IPS DF 19.7 (cell line): ENCODE measurements at places on chromosomes 6 and 20.

- DNase-seq: no peak
Measured at GRCh38 chr20:507006-507758, 36.4 kb downstream of the CSNK2A1 start.

- no peak for DNase-seq
Measured at GRCh38 chr6:170490259-170490658, 62.8 kb downstream of the PSMB1 start.

DNA sequence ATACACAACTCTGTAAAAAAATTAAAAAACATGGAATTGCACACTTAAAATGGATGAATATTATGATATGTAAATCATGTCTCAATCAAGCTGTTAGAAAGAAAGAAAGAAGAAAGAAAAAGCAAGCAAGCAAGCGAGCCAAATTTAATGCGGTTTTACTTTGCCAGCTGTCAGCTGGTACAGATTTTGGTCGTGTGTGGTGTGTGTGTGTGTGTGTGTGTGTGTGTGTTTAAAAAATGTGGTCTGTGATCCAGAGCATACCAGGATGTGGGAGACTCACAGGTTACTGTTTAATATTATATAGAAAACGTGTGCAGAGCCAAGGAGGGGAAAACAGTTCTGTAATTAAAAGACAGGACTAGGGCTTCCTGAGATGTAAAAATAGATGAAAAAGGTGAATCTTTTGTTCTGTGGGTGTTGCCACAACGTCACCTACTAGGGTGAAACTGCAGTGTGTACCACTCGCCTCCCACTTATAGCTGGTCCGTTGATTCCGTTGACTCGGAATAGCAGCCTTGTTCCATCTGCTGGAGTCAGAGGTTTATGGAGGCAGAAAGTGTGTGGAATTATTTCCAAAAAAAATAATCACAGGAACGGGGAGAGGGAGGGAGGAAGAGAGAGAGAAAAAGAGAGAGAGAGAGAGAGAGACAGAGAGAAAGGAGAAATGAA lies 197.7 kb downstream of the BCAS1 start:
- DNase-seq: no peak

GRCh38 chr20:33160681-33161080 lies 7.3 kb upstream of the BPIFA2 start:
- DNase-seq: no peak

- DNase-seq: no peak
Measured at GRCh38 chr6:122020588-122021264, 378.7 kb upstream of the HSF2 start.

- no peak for DNase-seq
Measured at GRCh38 chr6:163651426-163651825, 236.9 kb downstream of the QKI start.

GRCh38 chr6:69622230-69622629 lies 174.6 kb downstream of the LMBRD1 start:
- DNase-seq: no peak

GRCh38 chr6:41687501-41688175 lies 47.8 kb downstream of the TFEB start:
- peak; percentile 76 for DNase-seq

GRCh38 chr6:16776394-16777017 lies 15.2 kb upstream of the ATXN1 start:
- DNase-seq: no peak

- DNase-seq: no peak
Measured at GRCh38 chr6:410555-411395, 19.2 kb downstream of the IRF4 start.

DNA sequence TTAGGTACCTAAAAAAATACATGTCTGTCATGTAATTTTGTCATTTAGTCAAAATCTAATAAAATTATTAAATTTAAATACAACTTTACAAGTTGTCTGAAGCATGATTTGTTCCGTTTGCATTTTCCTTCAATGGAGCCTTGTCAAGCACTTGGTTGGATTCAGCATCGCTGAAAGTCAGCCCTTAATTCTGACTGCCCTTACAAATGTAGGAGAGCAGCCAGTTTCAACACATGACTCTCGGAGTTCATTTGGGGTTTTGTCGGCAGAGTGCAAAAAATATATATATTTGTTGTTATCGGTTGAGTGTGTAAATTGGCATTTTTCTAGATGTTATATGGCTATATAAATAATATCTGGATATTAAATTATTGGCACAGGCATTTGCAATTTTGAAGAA lies 180.6 kb downstream of the RPS12 start:
- DNase-seq: no peak

DNA sequence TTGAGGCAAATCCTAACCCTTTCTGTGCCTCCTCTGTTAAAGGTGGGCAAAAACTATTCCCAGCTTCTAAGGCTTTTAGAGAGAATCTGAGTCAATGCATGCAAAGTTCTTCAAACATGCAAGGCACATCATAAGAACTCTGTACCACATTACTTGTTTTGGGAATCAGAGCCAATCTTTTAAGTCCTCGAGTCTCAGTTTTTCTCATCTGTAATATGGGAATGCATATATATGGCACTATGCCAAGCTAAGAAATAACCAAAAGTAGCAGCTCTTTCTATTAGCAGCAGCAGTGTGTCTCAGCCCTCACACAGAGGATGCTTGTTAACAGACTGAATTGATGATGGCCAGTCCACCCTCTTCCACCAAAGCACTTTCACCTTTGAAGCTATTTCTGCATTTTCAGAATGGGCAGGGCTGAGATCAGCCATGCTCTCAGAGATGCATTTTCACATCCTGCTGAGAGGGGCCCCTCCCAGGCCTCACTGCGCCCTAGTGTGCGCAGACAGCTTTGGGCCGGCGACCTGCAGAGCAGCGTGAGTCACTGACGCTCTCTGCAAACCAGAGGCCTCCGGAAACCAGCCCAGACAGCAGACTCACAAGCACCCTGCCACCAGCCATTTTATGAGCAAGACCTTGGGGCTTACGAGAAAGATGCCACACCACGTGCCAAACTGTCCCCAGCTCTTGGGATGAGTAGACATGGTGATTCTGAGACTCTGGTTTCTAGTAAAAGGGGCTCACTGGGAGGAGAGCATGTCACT lies 138.0 kb downstream of the NFATC2 start:
- DNase-seq: no peak

DNA sequence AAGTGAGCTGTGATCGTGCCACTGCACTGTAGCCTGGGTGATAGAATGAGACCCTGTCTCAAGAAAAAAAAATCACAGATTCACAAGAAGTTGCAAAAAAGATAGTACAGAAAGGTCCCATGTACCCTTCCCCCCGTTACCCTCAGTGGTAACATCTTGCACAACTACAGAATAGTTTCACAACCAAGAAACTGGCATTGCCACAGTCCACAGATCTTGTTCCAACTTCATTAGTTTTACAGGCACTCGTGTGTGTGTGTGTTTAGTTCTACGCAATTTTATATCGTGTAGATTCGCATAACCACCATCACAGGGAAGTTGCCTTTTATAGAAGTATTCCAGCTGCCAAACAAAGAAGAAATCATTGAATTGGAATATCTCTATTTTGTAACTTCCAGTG lies 19.1 kb downstream of the SPATA2 start:
- DNase-seq: no peak

DNA sequence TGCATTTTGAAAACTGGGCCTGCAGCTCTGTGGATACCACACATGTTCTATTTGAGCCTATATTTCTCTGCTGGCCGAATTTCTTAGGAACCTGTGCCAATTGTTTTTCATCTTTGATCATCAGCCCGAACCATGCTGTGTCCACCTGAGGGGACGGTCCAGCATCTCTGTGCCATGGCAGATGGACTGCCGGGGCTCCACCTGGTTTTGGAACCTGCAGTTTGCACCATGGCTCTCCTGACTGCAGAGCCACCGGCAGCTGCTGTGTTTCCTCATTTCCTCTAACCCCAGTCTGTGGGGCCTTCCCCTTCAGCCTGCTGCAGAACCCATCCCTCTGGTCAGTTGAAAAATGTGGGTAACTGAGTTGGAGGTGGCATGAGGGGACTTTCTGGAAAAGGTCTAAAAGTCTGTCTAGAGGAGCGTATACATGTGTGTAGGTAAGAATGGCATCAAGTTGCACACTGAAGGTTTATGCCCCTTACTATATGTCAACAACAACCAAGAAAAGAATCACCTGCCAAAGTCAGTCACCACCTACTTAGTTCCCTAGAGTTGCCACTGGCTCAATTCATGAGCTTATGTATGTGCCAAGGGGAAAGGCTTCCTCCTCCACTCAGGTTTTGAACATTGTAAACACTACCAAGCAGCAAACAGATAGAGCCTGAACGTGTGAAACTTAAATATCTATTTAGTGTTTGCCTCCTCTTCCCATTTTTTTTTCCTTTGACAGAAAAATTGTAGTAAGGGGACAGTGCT lies 548.2 kb downstream of the PRKN start:
- DNase-seq: no peak

- DNase-seq: no peak
Measured at GRCh38 chr20:46122071-46122470, 4.0 kb downstream of the CD40 start.

DNA sequence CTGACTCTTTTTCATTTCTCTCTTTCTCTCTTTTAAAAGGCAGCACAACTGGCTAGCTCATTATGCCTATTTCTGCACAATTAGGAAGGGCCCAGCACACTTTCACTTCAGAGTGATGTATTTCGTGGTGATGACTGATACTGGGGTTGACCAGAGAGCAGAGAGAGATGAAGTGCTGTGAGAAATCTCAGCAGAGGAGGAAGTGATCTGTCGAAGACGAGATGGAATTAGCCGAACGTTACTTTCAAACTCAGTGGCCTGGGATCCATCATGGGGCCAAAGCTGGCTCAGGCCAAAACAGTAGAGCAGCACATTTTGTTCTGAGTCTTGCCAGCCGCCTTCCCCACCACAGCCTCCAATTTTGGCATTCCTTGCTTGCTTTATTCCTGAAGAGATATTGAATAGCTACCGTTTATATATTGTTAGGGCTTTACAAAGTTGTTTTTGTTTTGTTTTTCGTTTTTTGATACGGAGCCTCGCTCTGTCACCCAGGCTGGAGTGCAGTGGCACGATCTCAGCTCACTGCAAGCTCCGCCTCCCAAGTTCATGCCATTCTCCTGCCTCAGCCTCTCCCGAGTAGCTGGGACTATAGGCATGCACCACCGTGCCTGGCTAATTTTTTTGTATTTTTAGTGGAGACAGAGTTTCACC lies 213.2 kb upstream of the ECI2 start:
- DNase-seq: no peak

GRCh38 chr6:64505312-64505711 lies 869.7 kb downstream of the PHF3 start:
- DNase-seq: no peak

GRCh38 chr6:2126351-2126750 lies 119.1 kb downstream of the GMDS start:
- DNase-seq: no peak

DNA sequence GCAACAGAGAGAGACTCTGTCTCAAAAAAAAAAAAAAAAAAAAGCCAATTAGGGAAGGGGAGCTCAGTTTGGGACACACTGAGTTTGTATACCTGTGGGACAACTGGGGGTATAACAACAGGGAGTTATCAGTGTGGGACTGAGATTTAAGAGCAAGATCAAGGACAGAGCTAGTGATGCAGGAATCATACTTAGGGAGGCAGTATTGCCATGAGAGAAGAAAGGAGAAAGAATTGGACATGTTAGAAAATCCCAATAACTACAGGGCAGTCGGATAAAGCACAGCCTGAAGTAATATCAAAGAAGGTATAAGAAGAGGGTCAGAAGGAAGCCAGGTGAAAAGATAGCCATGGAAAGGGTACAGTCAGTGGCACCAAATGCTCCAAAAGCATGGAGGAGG lies 121.2 kb downstream of the PTPRT start:
- no peak for DNase-seq

GRCh38 chr6:28336284-28337120 lies 554 bp upstream of the ZSCAN31 start:
- no peak for DNase-seq

GRCh38 chr20:8094415-8094818 lies 37.6 kb upstream of the PLCB1 start:
- no peak for DNase-seq

DNA sequence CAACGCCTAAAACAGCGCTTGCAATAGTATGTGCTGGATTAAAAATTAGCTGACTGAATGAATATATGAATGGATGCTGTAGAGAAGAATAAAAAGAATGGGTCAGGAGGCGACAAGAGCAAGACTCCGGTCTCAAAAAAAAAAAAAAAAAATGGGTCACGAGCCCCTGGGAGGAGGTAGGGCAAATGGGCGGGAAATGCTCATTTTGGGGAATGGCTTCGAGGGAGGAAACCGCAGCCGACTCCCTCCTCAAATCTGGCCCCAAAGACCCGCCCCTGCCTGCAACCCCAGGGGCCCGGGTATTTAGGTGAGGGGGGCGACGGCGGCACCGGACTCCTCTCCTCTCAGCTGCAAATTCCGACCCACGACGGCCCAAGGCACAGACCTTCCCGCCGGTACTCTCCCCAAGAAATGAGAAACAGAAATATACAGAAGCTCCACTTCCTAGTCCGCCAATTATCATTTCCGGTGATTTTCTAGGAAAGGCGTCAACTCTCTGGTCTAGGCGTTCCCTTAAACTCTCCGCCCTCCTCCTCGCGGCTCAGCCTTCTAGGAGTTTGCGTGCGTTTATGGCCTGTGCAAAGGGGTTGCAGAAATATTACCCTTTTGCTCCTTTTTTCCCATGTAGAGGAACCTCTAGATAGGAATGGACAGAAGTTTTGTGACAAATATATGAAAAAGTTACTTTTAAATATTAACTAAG lies at the start of gene ZNF311:
Gene ZNF311, minus strand, starts transcription at position 133 of the 703 bp plus-strand sequence. CDS start 1,361 bp downstream, outside the sequence.
- DNase-seq: no peak

DNA sequence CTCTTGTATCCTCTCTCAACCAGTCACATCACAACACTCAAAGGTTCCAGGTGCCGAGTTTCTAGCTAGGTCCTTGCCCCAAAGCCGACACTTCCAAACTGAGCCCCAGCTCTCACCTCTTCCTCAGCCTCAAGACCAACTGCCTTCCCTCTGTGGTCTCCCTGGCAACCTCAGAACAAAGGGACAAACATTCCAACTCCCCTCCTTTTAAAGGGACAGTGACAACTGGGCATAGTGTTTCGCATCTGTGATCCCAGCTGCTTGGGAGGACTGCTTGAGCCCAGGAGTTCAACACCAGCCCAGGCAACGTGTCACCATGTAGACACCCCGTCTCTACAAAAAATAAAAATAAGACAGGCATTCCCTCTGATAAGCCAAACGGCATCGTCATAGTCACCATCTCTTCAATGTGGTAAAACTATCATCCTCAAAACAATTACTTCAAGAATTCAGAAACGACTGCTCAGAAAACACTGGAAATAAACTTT lies 11.3 kb downstream of the DIDO1 start:
- DNase-seq: peak; percentile 68

DNA sequence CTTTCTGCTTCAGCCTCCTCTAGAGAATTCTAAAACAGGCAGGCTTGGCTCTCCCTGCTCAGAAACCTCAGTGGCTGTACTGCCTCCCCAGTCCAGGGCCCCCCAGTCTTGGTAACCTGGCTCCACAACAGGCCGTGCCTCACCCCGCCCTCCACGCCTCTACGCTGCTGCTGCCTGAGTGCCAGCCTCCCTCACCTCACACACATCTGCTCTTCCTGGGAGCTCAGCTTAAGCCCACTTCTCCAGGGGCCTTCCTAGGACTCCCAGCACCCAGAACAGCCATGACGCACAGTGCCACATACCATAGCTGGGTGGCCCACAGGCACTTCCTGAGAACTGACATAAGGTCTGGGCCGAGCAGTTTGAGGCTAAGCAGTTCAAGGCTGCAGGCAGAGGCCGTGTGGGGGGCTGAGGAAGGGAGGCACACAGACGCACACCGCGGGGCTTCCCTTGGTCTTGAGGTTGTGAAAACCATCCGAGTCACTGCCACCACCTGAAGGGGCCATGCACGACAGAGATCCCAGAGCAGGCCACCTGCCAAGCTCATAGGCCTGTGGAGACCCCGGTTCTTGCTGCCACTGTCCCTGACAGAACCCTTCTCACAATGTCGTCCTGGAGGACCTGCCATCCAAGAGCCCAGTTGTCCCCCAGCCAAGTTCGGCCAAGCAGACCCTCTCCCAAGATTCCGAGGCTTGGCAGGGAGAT lies 42.6 kb downstream of the DSTN start:
- no peak for DNase-seq
